ENCODE measurements at places on chromosomes 5 and 9.

- no peak for DNase-seq
Measured at GRCh38 chr9:89358985-89359384, 40.7 kb downstream of the SECISBP2 start.

- no peak for DNase-seq
Measured at GRCh38 chr9:31168161-31168560, 1216.3 kb upstream of the ACO1 start.

DNA sequence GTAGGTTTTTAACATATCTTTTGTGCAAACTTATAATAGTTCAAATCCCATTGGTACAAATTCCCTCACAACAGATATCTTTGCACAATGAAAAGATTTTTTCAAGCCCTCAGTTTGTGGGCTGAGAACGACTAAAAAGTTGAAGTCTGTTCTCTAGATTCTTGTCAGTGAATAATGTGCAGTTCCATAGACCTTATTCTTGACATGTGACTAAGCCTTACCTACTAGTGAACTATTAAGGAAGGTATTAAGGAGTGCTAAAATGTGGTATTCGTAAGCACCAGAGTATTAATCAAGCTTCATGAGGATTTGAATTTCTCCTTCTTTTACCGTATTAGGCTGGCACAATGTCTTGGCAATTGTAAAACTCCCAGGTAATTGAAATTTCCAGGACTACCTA is 205.6 kb upstream of the DMRTA1 start:
- no peak for DNase-seq

DNA sequence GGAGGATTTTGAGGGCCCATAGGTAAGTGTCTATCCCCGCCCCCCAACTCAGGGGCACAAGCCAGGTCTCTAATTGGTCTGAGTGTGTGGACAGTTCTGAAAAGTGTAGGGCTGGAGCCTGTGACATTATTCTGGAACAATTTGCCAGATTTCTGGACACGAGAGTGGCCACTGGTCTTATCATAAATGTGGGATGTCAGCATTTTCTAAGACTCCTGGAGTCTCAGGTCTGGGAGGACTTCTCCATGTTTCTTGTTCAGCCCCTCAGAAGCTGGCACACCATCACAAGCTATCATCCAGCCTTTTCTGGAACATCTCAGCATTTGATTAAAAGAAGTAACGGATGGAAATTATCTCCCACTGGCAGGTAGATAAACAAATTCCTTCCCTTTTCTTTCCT is 141.4 kb downstream of the SEC61B start:
- DNase-seq: no peak

GRCh38 chr5:128197896-128198522 is 114.4 kb downstream of the SLC12A2 start:
- DNase-seq: no peak

DNA sequence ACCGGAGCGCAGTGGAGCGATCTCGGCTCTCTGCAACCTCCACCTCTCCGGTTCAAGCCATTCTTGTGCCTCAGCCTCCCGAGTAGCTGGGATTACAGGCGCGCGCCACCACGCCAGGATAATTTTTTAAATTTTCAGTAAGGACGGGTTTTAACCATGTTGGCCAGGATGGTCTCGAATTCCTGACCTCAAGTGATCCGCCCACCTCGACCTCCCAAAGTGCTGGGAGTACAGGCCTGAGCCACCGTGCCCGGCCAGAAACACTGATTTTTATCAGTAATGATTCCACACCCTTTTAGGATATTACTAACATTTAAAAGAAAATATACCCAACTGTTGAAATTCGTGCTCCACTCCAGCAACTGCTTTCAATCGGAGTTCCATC is 464 bp upstream of the FAM151B start:
- DNase-seq: no peak

- no peak for DNase-seq
Measured at GRCh38 chr5:158676642-158677469, 422.9 kb downstream of the EBF1 start.

DNA sequence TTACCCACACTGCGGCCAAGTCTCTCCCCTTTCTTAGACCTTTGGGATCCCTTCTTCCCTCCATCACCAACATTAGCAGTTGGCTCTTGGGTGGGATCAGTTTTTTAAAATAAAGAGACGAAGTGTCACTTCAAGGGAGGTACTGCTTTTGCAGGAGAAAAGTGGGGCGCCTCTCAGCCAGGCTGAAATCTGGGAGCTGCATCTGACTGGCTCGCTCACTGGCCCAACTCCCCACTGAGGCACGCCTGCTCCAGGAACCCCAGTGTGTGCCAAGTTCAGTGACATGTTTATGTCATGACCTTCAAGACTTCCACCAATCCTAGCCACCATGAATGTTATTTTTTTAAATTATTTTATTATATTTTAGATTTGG is 130.5 kb downstream of the MVB12B start:
- no peak for DNase-seq

- no peak for DNase-seq
Measured at GRCh38 chr5:61673007-61673735, 341.1 kb downstream of the ZSWIM6 start.

DNA sequence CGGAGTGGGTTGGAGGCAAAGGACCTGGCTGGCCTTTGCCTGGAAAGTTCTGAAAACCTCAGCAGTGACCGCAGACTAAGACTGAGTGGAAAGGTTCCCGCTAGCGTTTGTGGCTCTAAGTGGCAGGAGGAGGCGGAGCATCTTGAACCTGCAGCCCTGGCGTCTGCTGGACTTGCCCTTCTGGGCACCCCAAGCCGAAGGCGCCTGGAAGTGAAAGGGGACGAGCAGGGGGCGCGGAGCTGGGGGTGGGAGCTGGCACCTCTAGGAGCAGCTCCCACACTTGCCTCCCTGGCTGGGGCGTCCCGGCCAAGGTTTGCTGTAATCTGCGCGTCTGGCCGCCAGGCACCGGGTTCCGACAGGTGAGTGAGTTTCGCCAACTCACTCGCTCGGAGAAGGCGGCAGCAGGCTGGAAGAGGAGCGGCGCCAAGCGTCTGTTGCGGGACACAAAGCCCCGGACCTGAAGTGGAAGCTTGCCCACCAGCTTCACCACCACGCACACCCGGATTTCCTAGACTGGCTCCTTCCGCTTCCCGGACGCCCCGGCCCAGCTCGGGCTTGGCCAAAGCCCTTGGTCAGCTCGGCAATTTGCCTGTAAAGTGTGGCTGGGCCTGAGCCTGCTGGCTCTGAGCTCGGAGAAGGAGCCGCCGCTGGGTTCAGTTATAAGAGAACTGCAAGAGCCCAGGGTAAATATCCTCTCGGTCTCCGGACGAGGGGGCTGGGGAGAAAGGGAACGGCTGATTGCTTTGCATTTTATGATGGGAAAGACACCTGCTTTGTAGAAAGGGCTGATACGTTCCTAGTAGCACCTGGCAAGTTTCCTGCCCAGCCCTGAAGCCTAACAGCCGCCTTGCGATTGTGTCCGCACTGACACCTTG is at the start of gene GNA14:
TSS of gene GNA14 (minus strand) at position 89 of the 875 bp plus-strand sequence. CDS start 529 bp downstream, outside the sequence.
- DNase-seq: no peak

All from stimulated activated CD8-positive, alpha-beta memory T cell treated with anti-CD3 and anti-CD28 coated beads, Interleukin-7, amount 100 ng/mL, for 1 hour (primary cell).